ENCODE measurements at places on chromosomes 5 and 9.

DNA sequence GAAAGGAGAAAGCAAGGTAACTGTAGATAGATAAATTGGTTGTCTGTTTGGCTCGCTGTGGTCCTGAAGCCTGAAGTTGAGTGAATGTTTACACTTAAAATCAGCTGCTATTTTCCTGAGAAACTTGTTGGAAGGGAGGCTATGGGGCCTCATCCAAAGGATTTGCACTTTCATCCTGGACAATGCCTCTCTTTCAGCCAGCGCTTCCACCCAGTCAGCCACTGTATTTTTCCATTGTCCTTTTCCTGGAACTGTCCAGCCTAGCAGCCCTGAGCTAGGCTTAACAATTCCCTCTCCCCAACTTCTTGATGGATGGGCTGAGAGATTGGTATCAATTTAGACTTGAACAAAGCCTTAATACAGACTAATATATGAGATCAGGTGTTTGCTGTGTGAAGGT, 429.2 kb downstream of the DMAC1 start:
- no peak for DNase-seq

- DNase-seq: no peak
Measured at GRCh38 chr5:62886603-62887315, 308.1 kb downstream of the LRRC70 start.

GRCh38 chr9:126412905-126413304, 86.3 kb downstream of the MVB12B start:
- no peak for DNase-seq

DNA sequence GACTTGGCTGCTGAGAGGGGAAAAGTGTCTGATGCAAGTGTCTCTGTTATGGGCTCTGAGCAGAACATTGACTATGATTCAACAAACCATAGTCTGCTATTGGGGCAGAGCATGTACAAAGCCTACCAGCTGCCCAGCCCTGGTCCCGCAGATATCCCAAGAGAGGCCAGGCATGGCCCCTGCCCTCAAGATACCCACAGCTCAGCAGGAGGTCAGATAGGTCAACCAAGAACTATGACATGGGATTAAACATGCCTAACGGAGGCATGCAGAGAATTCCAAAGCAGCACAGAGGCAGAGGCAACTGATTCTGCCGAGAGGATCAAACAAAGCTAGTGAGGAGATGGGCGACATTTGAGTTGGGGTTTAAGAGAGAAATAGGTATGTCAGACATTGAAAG, 39.9 kb upstream of the CPLX2 start:
- DNase-seq: no peak

- peak; percentile 24 for DNase-seq
Measured at GRCh38 chr9:113963017-113963620, 87.0 kb downstream of the ZNF618 start.

DNA sequence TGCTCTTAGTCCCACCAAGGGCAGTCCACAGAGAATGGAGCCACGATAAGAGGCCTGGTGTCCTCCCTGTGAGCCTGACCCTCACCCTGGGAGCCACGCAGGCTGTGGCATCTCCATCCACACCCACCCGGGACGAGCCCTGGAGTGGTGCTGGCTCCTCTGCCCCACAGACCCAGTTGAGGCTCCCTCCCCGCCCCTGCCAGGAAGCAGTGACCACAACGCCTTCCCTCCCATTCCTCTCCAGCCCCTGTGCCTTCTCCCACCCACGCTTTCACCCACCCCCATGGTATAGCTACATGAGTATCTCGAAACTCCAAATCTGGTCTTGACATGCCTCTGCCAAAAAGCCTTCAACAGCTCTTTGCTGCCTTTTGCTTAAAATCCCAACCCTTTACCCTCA, 57.9 kb downstream of the SEMA4D start:
- no peak for DNase-seq

GRCh38 chr9:136143215-136144001, 24.7 kb upstream of the TMEM250 start:
- DNase-seq: no peak

DNA sequence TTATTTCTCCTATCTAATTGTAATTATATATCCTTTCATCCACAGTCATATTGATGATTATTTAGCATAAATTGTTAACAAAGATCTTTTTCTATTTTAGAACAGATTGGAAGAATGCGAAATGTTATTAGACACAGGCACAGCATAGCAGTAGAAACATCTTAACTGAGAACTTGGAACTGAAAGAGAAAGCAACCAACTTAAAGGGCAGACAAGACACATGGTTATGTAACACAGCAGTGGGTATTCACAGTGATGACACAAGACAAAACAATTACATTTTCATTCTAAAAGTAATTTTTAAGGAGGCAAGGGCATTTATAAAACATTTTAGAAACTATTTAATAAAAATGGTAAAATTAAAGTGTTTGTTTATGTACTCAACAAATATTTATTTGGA, 57.7 kb upstream of the MEF2C start:
- no peak for DNase-seq

GRCh38 chr5:8288334-8288733, 419.4 kb downstream of the MTRR start:
- DNase-seq: no peak

DNA sequence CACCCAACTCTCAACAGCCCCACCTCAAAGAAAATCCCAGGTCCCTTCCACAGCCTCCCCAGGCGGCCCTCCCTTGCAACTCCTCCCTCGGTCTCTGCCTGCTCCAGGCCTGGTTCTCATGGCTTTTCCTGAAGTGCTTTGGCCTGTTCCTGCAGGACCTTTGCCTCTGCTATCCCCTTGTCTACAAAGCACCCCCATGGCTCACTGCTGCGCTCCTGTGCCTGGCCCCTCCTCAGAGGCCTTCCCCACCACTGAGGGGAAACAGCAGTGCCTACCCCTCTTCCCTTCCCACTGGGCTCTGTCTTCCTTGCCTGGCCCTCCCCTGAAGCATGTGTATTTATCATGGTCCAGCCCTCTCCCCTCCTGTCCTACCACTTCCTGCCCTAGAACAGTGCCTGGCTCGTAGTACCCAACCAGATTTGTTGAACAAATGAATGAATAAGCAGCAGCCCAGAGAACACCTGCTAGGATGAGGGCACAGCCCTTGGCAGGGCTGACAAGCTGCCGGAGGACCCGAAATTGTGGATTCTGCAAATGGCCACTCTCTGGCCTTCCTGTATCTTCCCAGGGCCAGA, 68.6 kb upstream of the LRRTM2 start:
- DNase-seq: no peak

GRCh38 chr5:40628407-40628806, 51.3 kb upstream of the PTGER4 start:
- DNase-seq: no peak

DNA sequence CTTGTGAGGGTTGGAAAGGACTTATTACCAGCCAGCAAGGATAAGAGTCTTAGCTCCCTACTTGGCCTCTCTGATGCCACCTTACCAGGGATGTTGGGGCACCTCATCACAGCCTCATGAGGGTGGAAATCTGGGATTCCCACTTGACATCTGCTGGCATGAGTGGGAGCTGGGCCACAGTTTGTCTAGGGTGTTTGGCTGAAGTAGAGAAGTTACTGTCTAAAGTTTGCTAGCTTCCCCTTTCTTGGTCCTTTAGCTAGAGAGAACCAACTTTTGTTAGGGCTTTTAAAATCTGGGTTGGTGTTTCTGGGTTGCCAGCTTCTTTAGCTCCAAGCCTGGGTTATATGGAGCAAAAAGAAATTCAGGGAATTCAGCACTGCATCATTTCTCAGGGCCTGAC, 57.5 kb upstream of the GNA14 start:
- DNase-seq: no peak

Measured in NCI-H2029 treated with DMSO at 0.1 percent for 48 hours (cell line).